NCI-H748 treated with DMSO at 0.1 percent for 48 hours (cell line): ENCODE measurements at places on chromosomes 1 and 21.
A peak's percentile ranks its signal among the peaks of the same experiment; 100 is the strongest.

DNA sequence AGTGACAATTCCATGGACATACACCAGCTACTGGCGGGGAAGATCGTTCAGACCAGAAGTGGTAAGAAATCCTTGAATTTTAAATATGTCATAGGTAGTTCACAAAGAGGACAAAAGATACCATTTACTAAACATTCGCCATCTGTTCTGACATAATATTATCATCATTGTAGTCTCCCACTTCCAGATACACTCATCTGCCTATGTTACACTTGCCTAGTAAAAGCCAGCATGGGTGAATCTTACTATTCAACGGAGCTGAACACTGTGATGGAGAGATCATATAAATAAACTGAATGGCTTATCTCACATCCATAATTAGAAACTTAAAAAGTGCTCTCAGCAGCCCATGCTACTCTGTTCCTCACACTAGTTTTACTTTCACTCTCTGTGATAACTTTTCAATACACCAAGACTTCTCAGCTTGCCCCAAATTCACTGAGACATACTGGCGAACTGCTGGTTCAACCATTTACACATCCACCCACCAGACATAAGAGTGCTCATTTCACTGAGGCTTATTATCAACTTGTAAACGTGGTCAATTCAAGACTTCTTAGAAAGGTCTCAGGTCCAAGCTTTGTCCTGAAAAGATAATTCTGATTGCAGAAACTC lies 463 bp upstream of the PRRC2C start:
- DNase-seq = peak; percentile 37

DNA sequence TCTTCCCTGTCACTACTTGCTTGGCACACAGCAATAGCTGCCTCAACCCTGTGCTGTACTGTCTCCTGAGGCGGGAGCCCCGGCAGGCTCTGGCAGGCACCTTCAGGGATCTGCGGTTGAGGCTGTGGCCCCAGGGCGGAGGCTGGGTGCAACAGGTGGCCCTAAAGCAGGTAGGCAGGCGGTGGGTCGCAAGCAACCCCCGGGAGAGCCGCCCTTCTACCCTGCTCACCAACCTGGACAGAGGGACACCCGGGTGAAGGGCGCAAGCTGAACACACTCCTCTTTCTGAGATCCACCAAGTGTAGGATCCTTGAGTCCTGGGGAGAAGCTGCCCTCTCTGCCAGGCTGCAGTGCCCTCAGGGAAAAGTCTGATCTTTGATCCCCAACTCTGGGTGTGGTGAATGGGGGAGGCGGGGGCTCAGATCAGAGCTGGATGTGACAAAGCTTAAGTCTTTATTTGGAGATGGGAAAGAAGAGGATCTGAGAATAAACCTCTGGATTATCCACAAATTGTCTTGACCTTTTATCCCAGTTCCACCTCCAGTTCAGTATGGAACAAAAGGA lies 1.2 kb downstream of the RXFP4 start:
- no peak for DNase-seq

GRCh38 chr1:54271341-54271740 lies 71.4 kb downstream of the MRPL37 start:
- DNase-seq = no peak

- DNase-seq = no peak
Measured at GRCh38 chr1:218813237-218813636, 360.4 kb upstream of the LYPLAL1 start.
